Stimulated activated CD8-positive, alpha-beta memory T cell treated with anti-CD3 and anti-CD28 coated beads, Interleukin-7, amount 100 ng/mL, for 1 hour (primary cell): ENCODE measurements at places on chromosomes 12 and 14.

GRCh38 chr12:101078536-101079285 lies 131.3 kb downstream of the SLC5A8 start:
- no peak for DNase-seq

DNA sequence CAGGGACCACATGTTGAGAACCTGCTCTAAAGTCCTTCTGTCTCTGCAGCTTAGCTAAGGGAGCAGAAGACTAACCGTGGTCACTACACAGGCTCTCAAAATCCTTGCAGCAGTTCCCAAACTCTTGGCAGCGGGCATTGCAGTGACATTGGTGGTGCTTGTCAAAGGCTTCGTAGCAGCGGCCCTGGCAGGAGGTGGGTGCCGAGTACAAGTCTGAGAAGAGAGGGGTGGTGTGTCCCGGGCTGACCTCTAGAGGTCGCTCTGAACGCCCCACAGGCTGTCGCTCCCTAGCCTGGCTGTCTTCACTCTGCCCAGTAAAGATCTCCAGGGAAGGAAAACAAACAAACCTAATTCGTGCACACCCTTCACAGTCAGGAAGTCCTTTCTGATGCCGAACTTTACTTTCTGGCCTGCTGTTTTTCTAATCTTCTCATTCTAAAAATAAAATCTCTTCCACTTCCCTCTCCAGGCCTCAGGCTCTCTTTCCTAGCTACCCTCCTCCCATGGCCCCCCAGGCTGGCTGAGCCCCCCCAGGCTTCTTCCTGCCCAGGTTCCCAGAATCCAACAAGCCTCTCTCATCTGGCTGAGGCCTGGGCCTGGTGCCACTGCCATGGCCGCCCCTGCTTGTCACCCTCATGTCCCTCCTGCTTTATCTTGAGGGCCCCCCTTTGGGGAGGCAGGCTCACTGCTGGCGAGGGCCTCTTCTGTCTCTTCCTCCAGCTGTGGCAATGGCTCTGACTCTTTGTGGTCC lies 7.7 kb downstream of the ENDOU start:
- no peak for DNase-seq

GRCh38 chr12:50786498-50787231 lies 22.8 kb downstream of the ATF1 start:
- no peak for DNase-seq

DNA sequence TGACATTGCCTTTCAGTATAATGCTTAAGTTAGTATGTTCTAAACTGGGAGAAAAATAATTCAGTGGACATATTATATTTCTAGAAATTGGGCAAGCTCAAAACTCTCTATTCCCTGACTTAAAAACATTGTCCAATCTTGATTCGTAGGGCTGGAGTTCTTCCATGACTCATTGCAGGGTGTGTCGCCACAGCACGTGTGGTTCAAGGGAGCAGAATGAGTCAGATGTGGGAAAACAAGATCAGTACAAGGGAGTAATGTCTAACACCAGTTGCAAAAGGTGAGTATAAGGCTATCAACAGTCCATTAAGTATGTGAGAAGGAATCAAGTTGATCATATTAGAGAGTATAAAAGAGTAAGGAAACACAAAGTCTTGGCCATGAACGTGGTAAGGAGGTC lies 887.0 kb downstream of the TMTC2 start:
- DNase-seq: no peak

DNA sequence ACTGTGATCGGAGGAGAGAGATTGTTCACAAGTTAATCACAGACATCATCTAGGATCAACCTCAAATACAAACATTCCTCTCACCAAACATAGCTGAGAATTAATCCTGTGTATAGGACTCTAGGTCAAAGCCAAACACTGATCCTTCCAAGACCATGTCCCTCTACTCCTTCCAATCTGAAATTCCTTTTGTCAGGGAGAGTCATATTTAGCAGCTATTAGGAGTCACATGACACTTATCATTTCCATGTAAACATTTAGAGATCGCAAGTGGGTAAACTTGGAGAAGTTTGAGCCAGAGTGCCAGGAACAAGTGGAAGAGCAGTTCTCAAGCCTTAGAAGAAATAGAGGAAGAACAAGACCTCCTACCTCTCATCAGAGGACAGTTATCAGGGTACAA lies 13.5 kb downstream of the OR2AP1 start:
- DNase-seq: no peak

- DNase-seq: no peak
Observed at GRCh38 chr12:9323144-9323681, 115.0 kb upstream of the PZP start.

DNA sequence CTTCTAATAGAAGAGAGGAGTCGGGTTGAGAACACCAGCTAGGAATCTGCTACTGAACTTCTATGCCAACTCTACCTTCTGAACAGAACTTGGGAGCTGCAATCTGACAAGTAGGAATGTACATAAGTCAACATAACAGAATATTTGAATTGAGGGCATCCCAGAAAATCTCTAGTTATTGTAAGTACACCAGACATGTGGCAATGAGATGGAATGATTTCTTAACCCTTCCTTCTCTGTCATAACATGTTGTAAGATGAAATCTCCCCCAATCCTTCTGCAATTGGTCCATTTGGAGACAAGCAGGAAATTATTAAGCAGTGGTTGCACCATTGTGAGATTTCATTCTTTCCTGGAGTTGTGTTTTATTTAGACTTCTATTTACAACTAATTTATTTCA lies 68.7 kb upstream of the TMPO start:
- no peak for DNase-seq

- no peak for DNase-seq
Observed at GRCh38 chr14:99596071-99596627, 7.9 kb downstream of the CCDC85C start.

DNA sequence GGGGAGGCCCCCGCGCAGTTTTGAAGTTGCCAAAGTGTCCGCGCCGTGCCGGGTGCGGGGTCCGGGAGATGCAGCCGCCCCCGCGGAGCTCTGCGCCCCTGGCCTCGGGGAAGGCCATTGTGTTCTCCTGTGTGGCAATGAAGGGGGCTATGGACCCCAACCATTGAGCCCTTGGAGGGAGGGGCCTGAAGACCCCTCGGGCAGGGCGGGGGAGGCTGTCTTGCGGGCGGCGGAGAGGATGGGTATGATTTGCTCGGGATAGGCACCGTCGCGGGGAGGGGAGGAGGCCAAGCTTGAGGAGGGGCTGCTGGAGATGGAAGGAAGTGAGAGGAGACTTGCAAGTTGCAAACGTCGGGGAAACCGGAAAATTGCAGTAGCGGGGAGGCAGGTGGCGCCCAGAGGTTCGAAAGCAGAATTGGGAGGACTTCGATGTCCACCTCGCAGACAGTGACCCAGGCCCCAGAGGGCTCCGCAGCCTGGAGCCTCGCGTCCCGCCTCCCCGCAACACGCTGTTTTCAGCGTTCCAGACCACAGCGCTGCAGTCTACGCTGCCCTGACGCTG lies 25.4 kb downstream of the BCL11B start:
- no peak for DNase-seq
